ENCODE measurements at places on chromosomes 5 and 9.

- DNase-seq, result no peak
Observed at GRCh38 chr9:94148419-94148818, 64.2 kb downstream of the PTPDC1 start.

DNA sequence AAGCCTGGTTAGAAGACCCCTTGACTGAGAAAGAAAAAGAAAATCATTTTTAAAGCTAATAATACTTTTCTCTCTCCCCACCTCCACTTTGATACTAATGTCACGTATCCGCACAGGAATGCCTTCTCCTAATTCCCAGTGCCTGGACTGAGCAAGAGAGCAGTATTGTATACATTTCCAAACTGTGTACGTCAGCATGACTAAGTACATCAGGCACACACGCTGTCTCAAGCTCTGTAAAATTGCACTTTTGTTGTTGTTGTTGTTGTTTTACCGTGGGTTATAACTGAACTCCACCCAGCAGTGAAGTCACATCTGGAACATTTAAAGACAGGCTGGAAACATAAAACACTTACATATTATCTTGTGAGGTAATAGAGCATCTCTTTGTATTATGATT is 407.6 kb downstream of the DNAH5 start:
- DNase-seq, result no peak

DNA sequence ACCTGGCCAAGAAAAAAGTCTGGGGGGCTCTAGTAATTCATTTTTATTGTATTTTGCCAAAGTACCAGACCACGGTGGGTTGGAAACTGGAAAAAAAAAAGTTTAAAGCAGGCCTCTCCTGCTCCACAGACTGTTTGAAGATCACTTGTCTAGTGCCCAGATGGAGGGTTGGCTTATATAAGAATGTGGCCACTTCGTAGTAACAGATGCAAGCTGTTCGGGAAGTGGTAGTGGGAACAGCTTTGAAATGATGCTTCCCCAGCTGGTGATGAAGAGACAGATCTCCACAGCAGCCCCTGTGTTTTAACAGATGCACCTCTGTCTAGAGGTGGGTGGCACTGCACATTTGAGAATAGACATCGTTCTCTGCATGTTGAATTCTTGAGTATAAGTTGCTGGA is 54.3 kb upstream of the DMRT3 start:
- no peak for DNase-seq

DNA sequence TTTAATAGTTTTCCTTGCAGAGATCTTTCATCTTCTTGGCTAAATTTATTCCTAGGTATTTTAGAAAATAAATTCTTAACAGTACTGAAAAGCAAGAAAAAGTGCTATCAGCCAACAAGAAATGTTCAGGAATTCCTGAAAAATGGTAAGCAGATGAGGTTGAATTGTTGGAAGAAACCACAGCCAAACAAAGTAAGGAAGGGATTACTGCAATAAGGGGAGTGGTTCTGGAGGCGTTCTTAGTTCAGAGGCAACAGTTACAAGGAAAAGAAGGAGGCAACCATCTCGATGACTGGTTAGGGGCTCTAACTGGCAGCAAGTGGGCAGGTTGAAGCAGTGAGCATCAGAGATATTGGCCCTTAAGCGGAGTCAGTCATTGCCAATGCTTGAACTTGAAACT is 12.8 kb upstream of the OR13J1 start:
- DNase-seq, result no peak

DNA sequence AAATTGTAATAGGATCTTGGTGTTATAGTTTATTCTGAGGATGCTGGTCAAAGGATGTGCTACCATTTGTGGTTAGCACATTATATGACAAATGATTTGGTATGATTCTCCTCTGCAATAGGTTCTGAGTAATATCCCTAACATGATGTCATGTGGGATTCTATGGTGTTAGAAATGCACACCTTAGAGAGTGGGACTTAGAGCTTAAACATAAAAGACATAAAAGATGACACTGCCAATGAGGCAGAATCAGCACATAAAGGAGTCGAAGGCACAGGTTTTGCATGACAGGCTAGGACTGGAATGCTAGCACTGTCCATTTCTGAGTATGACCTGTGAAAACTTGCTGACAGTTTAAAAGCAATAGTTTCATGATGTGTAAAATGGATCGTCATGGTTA is 100.4 kb downstream of the OSTF1 start:
- DNase-seq, result no peak

DNA sequence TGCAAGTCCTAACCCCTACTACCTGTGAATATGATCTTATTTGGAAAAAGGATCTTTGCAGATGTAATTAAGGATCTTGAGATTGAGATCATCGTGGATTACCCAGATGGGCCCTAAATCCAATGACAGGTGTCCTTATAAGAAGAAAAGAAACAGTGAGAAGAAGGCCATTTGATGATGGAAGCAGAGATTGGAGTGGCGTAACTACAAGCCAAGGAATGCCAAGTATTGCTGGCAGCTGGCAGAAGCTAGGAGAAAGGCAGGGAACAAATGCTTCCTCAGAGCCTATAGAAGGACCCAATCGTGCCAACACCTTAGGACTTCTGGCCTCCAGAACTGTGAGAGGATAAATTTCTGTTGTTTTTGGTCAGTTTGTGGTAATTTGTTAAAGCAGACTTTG is 70.1 kb upstream of the PALM2AKAP2 start:
- no peak for DNase-seq

DNA sequence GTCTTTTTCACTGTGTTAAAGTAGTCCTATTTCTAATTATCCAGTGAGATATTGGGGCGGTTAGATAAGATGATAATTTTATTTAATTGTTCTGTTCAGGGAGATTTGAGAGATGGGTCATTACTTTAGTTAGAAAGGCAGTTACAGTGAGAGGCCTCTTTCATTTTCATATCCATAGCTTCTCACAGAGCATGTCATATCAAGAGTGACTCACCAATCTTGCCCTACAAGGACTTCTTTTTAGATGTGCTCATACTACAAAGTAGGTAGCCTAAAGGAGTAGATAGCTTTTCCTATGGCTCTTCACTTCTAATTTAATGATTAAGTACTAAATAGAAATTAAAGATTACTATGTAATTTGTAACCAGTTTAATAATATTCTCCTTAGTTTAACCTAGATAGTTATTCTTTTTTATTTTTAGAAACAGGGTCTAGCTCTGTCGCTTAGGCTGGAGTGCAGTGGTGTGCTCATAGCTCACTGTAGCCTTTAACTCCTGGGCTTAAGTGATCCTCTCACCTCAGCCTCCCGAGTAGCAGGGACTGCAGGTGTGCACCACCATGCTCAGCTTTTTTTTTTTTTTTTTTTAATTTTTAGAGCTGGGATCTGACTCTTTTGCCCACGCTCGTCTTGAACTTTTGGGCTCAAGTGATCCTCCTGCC is 71.0 kb downstream of the FER start:
- DNase-seq, result no peak

DNA sequence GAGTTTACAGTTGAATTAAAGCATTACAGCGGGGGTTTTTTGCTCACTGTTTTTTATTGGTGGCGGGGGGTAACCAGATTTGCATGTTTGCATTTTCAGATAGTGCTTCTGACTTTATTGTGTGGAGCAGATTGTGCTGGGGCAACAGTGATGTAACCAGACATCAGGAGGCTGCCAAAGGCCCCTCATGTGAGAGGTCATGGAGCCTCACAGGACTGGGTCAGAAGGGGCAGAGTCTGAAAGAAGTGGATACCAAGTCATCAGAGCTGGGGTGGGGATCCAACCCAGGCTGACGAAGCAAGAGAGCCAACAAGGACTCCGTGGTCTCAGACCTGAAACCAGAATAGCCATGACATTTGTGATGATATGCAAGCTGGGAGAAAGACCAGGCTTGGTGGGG is 259.4 kb upstream of the TAS2R1 start:
- no peak for DNase-seq

DNA sequence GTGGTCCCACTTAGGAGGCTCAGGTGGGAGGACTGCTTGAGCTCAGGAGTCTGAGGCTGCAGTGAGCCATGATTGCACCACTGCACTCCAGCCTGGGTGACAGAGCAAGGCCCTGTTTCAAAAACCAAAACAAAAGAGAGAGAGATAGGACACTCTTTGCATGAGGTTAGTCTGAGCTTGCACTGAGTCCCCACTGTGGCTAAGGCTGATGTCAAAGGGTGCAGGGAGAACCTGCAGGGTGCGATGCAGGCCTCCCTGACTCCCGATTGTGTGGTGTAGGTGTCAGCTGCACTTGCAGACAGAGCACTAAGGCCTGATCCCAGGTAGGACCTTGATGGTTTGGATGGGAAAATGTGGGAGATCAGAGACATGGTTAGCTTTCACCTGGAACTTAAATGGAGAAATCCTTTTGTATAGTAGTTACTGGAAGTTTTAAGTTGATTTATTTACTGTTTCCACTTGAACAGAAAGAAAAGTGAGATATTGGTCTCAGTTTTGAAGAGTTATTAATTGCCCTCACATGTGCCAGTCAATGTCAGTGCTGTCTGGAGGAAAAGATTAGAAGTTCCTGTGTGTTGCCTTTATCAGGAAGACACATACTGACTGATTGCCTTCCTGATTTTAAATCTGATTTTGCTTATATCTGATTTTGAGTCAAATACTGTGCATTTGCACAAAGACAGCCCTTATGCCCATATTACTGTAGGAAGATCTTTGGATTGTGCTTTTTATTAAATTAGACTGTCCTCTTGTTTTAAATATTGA is 260.0 kb downstream of the MAST4 start:
- DNase-seq, result no peak

- DNase-seq, result no peak
Observed at GRCh38 chr9:128243215-128244018, 32.4 kb downstream of the GOLGA2 start.

- no peak for DNase-seq
Observed at GRCh38 chr9:35559792-35560530, 45.1 kb upstream of the TESK1 start.

GRCh38 chr9:127810378-127811187 is 7.9 kb downstream of the FPGS start:
- no peak for DNase-seq

GRCh38 chr9:68825762-68826472 is 120.9 kb downstream of the PIP5K1B start:
- no peak for DNase-seq

- DNase-seq, result no peak
Observed at GRCh38 chr5:73596705-73597328, 29.2 kb upstream of the ARHGEF28 start.

GRCh38 chr5:124997186-124997893 is 250.9 kb upstream of the ZNF608 start:
- DNase-seq, result no peak

GRCh38 chr5:175693741-175694140 is 35.9 kb downstream of the HRH2 start:
- DNase-seq, result no peak

- DNase-seq, result no peak
Observed at GRCh38 chr9:21383627-21384026, 1.6 kb downstream of the IFNA2 start.

DNA sequence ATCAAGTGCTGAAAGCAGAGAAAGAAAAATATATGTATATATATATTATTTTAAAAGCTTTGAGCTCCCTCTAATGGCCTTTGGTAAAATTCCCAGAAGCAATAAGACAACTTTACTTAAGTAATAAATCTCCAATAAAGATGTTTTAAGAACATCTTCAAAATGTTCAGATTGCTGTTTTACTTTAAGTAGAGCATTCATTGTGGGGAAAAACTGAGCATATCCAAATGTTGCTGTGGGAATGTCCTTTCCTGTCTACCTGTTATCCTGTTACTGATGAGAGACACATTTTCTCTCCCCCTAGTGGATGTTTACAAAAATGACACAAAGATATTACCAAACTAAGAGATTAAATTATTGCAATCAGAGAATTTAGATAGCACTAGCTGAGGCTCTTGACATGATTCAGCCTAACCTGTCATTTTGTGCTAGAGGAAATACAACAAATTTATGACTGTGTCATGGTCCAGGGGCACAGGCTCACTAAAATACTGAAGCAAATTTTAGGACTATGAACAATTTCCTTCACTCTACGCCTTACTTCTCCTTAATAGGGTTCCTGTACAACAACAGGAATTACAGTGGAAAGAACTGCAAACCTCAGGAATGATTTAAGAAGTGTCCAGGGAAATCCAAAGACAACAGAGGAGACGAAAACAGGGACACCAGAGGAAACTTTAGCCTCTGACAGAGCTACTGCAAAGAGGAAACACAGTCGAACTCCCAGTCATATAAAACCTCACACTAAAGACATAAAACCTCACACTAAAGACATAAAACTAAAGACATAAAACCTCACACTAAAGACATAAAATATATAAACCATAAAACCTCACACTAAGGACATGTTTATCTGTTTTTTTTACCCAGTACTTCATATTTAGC is 24.3 kb upstream of the PRRC1 start:
- no peak for DNase-seq

GRCh38 chr5:157744051-157745011 is 819 bp downstream of the LSM11 start:
- no peak for DNase-seq

DNA sequence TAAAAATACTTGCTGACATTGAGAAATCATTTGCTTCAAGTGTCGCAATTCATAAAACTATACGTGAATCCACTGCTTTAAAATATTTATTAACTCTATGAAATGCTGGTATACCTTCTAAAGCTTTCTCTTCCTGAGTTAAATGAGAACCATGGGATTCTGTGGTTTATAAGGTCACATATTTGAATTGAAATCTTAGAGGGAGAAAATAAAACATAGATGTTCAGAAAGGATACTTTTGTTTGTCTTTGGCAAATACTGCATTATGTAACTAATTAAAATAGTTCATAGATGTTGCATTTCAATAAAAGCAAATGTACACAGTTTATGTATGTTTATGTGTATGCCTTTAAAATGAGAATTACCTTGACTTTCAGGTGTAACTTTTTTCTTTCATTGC is 250.1 kb downstream of the FAM170A start:
- no peak for DNase-seq

- DNase-seq, result no peak
Observed at GRCh38 chr5:159181152-159181551, 28.2 kb downstream of the RNF145 start.

DNA sequence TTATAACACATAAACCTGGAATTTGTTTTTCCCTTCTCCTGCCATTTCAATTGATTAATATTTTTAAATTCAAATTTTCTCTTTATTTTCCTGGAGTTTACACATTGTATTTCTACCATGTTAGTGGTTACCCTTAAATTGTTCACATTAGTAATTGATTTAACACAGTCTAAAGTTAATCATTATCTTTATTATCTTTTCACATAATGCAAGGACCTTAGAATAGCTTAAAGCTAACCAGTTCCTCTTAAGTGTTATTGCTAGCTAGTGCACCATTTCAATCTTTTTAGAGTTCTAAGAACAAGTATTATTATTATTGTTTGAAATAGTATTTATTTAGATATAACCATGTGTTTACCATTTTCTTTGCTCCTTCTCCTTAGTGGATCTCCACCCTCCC is 251.2 kb upstream of the FBXL7 start:
- no peak for DNase-seq

DNA sequence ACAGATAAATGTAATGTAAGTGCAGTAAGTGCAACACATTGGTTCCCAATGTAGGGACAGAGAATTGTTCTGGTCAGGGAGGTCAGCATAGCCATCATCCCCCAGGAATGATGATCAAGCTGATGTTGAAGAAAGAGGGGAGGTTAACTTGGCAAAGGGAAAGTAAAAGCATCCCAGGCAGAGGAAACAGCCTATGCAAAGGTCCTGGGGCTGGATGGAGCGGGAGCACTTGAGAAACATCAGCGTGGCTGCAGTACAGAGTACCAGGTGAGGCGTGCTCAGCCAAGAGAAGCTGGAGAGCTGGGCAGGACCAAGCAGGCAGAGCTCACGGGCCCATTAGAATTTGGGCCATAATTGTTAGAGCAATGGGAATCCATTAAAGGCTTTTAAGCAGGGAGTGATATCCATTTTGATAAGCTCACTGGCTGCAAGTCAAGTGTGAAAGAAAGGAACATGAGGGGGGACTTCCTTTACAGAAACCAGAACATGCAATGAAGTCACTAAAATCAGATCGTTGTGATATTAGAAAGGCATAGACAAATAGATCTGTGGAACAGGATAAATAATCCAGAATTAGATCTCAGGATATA is 50.1 kb upstream of the HAND1 start:
- DNase-seq, result no peak
